NCI-H2171 treated with DMSO at 0.1 percent for 48 hours (cell line): ENCODE measurements at places on chromosomes 6 and 20.
A peak's percentile ranks its signal among the peaks of the same experiment; 100 is the strongest.

- no peak for DNase-seq
These were observed 521.4 kb upstream of the JAG1 start for GRCh38 chr20:11195169-11195568.

DNA sequence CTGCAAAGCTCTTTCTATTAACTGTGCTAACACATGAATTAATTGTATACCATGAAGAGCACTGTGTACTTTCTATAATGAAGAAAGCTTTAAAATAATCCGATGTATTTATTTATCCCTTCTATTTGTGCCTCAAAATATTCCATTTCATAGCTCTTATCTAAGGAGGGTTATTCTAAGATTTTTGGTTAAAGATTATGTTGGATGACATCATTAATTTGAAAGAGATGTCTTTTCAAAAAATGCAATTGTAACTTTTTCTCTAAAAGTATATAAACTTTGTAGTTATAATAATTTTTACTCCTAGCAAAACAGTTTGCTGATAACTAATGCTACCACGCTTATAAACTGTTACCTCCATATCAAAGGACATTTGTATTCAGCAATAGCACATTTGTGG lies 192.4 kb upstream of the HSF2 start:
- no peak for DNase-seq

DNA sequence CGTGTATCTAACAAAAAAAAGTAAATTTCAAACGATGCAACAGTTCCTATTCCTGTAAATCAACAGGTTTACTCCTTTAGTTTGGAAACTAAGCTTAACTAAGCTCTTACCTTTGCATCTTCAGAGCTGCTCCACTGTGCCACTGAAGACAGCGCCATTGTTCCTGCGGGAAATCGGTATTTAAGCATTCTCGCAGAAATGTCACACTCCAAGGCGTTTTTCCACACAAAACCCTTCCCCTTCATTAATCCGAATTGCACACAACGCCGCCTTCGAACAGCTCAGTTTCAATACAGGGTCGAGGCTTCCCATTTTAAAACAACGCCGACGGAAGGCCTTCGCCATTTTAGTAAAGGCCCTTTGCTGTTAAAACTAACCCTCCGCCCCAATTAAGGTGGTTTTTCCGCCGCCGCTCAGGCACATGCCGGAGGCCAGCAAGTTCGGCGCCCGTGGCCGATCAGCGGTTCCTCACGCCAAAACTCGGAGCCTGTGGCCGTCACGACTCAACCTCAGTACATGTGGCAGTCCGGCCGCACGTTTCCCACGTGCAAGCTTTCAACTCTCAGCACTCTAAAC lies 35.4 kb upstream of the SYNCRIP start:
- DNase-seq = no peak

- no peak for DNase-seq
These were observed 1.6 kb downstream of the SLC24A3 start for GRCh38 chr20:19213946-19214490.

DNA sequence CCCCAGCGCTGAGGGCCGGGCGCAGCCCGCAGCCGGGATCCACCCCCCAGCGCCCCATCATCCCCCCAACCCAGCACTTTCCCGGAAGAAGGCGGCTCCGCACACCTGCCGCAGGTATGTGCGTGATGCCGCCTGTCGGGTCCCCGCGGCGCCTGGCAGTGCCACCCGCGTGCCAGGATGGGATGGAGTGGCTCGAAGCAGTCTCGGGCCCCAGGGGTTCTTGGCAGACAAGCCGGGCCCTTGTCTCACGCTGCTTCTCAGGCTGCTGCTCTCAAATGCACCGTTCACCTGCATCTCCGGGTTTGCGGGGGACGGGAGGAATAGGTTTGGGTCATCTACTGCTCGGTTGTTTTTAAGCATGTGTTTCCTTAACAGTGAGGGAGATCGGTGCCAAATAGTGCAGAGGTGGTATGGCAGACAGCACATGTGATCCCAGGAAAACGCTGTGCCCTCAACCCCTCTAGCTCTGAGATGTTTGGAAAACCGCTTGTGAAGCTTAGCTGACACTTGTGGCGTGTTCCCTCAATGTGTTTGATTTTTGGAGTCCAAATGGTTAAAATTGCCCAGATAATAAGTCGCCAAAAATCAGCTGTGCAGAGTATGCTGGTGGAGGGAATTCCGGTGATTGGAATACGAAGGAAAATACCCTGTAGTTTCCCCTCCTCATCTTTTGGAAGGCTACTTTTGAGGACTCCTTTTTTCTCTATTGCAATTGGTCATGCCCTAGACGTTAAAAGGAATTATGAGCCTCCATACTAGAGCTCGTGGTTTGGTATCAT lies 926 bp downstream of the MYLIP start:
- peak; percentile 43 for DNase-seq
